ENCODE measurements at places on chromosomes 16 and 17.

- DNase-seq = no peak
These were observed 22.4 kb upstream of the SMIM36 start for GRCh38 chr17:55533608-55534007.

DNA sequence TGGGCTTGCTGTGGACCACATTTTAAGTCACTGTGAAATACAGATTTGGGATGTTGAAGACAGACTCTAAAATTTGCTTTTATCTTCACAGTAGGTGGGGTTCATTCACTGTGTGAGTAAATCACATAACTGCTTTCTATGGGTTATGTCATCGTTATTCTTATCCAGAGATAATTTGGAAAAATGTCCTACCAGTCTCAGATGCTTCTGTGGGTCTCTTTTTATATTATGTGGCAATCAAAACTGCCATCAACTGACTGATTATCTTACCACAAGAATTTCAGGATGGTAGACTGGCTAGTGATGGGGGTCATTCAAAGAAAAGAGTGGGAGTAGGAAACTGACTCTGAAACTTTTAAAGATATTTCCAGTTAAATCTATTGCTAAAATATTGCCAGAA is 3.1 kb downstream of the HSBP1 start:
- DNase-seq = no peak

- no peak for DNase-seq
These were observed at the start of gene DPEP1 for GRCh38 chr16:89613231-89613953. Gene DPEP1, plus strand, starts transcription at chr16:89613642. Its CDS starts 16,769 bp downstream, at chr16:89630411.

DNA sequence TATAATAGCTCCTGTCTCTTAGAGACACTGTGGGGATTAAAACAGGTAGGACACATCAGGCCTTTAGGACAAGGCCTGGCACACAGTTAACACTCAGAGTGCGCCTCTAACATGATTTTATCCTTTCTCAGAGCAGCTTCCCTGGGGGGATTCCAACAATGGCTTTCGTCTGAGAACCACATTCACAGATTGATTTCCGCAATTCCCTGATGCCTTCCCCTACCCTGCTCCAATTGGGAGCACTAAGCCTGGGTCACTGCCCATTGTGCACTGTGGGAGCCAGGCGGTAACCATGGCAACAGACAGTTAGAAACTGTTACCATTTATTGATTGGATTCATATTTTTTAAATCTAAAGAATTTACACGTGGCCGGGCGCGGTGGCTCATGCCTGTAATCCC is 5.9 kb upstream of the ALKBH5 start:
- DNase-seq = no peak

DNA sequence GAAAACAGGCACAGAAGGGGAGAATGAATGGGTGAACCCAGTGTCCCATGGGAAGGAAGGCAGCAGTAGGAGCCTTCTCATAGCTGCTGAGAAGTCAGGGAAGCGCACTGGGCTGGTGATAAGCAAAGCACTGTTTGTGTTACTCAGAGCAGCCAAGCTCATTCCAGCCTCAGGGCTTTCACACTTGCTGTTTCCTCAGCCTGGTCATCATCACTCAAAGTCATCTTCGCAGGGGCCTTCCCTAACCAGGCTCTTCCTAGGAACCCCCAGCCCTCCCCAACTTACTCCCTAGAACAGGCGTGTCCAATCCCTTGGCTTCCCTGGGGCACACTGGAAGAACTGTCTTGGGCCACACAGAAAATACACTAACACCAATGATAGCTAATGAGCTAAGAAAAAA is 32.1 kb upstream of the LONP2 start:
- DNase-seq = no peak
